ENCODE measurements at places on chromosomes 2 and 18. TPM values are rescaled to one million over a fixed set of nuclear protein-coding genes. Genes with fewer than 3 reads are reported as not detected.
A peak's percentile ranks its signal among the peaks of the same experiment; 100 is the strongest.

DNA sequence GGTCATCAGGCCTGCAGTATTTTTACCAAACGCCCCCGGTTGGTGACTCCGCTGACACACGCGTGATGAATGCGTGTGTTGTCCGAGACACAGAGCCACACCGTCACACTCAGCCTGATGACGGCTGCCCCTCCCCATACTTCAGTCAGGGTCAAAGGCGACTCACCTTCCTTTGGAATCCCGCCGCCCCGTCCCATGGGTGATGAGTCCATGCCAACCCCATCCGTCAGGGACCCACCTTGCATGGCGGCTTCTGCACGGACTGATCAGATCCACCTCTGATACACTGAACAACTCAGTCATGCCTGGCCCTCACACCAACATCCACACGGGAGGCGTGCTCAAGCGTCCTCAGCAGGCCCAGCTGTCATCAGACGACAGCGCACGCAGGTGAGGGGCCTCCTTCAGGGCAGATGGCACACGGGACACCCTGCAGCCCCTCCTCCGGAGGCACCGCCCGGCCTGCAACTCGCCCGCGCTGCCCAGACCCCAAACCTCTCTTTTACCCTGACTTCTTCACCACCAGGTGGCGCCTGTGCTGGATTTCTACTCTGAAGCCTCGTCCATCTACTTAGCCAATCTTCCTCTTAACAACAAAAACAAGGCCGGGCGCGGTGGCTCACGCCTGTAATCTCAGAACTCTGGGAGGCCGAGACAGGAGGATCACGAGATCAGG lies 89.2 kb downstream of the ZNF516 start:
- DNase-seq, result no peak

DNA sequence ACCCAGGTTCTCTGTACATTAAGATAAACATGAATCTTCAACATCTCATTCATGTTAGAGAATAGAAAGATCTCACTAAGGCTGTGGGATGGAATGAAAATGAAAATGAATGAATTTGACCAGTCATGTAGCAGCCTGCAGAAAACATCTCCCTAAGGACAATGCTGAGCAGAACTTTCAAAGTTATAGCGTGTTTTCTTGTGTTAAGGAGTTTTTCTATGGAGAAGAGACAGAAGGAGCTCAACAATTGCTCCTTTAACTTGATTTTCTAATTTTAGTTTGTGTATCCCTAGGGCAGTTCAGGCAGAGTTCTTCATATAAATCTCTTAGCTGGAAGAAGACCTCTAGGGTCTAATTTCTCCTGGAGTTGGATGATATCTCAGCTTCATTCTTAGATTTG lies 45.2 kb upstream of the PDCL3 start:
- no peak for DNase-seq

DNA sequence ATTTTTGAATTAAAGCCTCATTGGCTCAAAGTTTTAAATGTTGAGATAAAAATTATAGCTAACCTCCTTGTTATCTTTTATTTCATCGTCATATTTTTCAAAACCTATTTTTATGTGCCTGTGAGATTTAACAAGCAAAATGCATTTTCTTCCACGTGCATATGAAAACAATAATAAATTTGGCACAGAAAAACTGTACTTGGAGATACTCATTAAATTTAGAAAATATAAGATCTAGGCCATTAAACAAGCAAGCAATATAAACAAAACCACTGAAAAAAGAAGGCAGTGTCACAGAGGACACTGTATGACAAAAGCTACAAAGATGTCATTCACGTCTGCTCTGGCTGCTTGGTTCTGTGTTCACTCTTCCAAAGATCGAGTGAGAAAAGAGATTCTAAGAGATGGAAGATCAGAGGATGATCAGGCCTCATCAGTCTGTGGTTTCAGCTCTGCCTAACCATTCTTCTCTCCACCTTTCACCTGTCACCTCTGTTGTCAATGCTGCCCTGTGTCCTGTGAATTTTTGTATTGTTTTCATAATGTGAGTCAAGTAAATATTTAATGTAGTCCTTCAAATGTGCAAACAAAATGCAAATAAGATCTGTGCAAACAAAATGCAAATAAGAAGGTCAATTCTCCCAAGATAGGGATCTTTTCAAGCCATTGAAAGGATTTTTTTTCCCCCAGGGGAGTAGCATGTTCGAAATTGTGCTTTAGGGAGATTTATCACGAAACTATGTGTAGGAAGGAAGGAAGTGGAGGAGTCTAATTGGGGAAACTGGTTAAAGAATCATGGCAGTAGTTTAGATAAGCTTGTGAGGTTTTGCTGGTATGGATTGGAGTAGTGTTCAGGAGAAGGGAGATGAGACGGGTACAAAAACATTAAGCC lies 138.7 kb upstream of the RBMS1 start:
- no peak for DNase-seq

DNA sequence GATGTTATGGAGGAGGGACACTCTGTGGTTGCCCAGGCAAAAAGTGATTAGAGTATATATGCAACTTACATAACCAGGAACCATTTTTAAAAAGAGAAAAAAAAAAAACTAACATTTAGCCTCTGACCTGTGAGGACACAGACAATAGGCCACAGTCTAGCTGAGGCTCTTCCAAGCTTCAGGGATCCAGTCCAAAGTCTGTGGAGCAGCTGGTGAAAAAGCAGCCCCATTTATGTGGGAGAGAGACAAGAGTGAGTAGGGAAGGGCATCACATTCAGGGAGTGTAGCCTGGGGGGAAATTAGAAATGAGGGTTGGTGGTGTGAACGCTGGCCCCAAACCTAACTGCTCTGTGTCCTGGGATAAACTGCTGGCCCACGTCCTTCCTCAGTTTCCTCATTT lies 122.8 kb downstream of the MYO5B start:
- DNase-seq, result no peak

DNA sequence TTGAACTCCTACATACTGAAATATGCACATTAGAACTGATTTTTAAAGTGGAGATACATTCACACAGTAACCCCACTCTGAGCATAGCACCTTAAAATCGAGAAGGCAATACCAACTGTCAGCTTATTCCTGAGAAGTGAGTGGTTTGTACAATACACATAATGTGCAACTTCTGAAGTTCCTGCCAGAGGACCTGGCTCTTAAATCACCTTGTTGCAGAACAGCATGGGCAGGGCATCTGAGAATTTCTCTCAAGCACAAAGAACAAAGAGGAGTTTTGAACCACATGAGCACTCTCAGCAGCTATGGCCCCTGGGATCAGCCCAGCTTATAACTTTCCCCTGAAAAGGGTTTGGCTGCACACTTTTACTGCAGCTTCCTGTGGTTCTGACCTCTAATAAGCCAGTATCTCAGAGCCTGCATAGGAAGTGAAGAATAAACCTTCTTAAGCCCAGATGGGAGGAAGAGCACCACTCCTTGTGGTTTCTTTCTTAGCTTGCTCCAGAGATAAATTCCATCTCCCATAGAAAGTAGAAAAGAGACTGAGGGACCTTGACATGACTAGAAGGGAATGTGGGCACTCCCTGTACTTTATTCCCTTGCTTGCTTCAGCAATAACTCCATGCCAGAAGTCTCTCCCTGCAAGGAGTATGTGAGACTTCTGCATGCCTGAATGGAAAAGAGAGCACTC lies 862.3 kb downstream of the SUCLG1 start:
- no peak for DNase-seq

The UCN gene
- total RNA-seq, result 2.4 TPM

DNA sequence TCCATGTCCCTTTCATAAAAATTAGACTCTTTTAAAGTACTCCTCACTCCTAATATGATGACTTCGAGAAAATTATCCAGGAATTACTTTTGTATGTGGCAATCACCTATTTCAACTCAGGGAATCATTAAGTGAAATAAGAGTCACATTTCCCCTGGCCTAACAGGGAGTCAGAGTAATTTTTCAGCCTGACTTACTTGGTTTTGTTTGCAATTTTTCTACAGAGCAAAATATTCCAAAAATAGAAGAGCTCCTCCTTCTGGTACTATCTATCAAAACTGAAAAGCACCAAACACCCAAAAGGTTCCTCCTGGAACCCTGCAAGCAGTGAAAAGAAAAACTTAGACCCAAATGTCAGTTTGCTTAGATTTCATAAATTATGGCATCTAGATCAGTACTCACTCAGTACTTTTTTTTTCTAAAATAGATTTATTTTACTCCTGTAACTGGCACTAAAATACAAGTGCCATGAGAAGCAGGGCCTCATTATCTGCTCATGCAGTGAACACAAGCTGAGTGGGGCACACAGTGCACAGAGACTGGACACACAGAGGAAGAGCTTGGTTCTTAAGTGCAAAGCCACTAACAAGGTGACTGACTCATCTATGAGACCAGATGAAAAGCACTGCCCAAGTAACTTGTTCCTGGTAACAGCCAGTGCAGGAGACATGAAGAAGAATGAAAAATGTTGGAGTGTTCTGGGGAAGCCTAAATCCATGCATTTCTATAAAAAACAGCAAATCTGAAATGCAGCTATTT lies 28.7 kb downstream of the ACAA2 start:
- DNase-seq, result no peak

The CRYBA2 gene
- 30.1 TPM for total RNA-seq

The GPR39 gene
- total RNA-seq, result 4.0 TPM

DNA sequence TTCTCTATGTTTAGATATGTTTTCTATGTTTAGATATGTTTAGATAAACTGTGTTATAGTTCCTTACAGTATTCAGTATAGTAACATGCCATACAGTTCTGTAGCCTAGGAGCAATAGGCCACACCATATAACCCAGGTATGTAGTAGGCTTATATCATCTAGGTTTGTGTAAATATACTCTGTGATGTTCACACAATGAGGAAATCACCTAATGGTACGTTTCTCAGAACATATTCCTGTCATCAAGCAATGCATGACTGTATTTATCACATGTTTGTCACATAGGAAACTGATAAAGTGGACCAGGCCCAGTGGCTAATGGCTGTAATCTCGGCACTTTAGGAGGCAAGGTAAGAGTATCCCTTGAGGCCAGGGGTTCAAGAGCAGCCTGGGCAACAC lies 44.0 kb downstream of the RNF138 start:
- no peak for DNase-seq

- no peak for DNase-seq
Observed at GRCh38 chr2:134927195-134927594, 8.6 kb downstream of the CCNT2 start.

GRCh38 chr18:31206787-31207381 lies 44.2 kb upstream of the DSC1 start:
- peak; percentile 15 for DNase-seq
